Stimulated activated CD4-positive, alpha-beta T cell treated with anti-CD3 and anti-CD28 coated beads, Interleukin-12 subunit alpha, Interleukin-12 subunit beta, amount 100 ng/mL, for 4 hours (primary cell): ENCODE measurements at places on chromosomes 11 and 22.

GRCh38 chr22:31302537-31302936 is 10.2 kb upstream of the PIK3IP1 start:
- DNase-seq, result no peak

DNA sequence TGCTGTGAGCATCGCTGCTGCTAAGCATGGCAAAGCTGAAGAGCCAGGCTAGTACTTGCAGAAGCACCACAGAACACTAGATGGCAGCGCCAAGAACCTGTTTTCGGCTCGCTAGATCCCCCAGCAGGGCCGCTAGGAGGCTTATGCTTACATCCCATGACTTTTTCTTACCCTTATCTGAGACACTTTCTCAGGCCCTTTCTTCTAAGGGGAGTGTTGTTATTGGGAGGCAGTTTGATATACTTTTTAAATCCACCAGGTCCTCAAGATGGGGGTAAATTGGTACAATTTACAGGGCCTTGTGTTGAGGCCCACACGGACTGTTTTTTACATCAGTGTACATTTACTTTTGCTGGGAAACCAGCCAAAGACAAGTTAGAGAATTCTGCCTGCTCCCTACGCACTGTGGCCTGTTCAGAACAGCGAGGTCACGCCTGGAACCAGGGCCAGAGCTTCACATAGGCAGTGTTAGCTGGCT is 4.0 kb downstream of the TRIM6 start:
- peak; percentile 43 for DNase-seq

- DNase-seq, result no peak
Measured at GRCh38 chr22:35973388-35973787, 55.2 kb downstream of the RBFOX2 start.

GRCh38 chr22:22576244-22576988 is 17.4 kb upstream of the PRAME start:
- peak; percentile 28 for DNase-seq

DNA sequence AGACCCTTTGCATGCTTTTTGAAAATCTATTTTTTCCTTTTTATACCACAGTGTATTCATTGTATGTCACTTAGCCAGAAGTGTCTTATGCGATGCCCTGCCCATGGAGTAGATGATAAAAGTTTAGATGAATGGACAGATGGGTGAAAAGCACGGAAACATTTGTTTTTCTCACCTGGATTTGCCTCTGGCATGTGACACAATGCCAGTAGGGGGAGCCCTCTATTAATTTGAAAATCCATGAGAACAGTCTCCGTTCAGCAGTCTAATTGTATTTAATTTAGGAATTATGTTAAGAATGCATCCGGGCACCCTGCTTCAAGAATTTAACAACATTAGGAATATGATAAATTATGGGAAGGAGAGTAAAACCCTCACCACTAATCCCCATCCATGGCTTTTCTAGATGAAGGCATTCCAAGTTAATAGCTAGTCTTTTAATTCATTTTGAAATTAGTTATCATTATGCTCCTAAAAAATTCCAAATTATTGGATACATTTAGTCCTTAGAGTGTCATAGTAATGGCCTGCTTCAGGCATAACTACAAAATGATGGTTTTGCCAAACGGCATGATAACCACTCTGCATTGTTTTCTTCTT is 55.3 kb upstream of the ALKBH3 start:
- no peak for DNase-seq

- DNase-seq, result no peak
Measured at GRCh38 chr22:16781764-16782329, 43.4 kb downstream of the XKR3 start.

- DNase-seq, result no peak
Measured at GRCh38 chr22:48079505-48080290, 1317.2 kb downstream of the TBC1D22A start.

DNA sequence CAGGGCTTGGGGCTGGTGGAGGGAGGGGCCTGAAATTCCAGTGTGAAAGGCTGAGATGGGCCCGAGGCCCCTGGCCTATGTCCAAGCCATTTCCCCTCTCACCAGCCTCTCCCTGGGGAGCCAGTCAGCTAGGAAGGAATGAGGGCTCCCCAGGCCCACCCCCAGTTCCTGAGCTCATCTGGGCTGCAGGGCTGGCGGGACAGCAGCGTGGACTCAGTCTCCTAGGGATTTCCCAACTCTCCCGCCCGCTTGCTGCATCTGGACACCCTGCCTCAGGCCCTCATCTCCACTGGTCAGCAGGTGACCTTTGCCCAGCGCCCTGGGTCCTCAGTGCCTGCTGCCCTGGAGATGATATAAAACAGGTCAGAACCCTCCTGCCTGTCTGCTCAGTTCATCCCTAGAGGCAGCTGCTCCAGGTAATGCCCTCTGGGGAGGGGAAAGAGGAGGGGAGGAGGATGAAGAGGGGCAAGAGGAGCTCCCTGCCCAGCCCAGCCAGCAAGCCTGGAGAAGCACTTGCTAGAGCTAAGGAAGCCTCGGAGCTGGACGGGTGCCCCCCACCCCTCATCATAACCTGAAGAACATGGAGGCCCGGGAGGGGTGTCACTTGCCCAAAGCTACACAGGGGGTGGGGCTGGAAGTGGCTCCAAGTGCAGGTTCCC is at the start of gene APOC3:
APOC3 (plus strand) TSS at position 383 of the 659 bp plus-strand sequence. CDS start 676 bp downstream, outside the sequence.
- DNase-seq, result no peak

- DNase-seq, result no peak
Measured at GRCh38 chr11:100874203-100874602, 187.1 kb downstream of the ARHGAP42 start.

GRCh38 chr11:28140689-28141455 is 32.7 kb downstream of the METTL15 start:
- no peak for DNase-seq

DNA sequence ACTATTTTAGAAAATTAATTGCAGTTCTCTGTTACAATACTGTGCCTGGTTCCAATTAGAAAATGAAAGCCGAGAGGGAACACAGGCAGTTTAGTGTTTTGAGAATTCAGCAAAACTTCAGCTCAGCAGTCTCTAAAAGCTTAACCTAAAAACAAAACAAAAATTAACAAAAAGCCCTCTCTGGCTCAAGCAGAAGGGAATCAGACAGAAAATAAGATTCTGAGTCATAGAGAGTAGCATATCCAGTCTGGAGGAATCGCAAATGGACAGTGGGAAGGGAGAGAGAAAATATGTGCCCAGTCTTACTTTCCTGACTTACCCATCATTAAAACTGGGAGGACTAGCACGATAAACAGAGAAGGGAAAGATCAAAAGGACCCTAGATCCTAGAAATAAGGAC is 38.1 kb upstream of the CHRM4 start:
- no peak for DNase-seq

- no peak for DNase-seq
Measured at GRCh38 chr11:68581439-68581838, 102.9 kb upstream of the GAL start.

GRCh38 chr11:62555464-62556107 is 9.0 kb upstream of the AHNAK start:
- no peak for DNase-seq

DNA sequence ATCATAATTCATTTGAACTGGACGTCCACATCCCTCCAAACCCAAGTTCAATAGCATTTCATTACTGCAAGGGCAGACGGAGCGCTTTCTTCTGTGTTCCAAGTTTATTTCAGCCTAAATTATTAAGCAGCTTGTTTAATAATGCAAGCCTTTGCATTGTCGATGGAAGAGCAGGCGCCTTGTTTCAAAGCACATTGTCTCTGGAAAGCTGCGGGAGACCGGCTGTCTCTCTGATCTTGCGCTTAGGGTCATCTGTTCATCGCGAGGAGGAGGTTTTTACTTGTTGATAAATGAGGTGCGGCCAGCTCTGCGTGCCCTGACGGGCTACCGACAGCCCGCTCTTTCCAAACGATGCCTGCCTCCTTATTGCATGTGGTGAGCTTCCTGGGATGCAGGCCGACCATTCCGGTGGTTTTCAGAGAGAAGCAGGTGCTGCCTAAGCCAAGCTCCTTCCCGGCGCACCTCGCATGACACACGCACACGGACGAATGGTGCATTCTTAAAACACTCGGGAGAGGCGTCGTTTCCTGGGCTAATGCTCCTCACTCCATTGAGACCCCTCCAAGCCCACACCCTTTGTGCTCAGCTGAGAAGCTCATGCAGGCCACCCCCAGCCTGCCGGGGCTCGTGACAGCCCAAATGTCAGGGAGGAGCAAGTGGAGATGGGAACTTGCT is 456.9 kb downstream of the BRD1 start:
- no peak for DNase-seq

GRCh38 chr11:70838198-70838597 is 414.2 kb downstream of the SHANK2 start:
- no peak for DNase-seq

- DNase-seq, result peak; percentile 9
Measured at GRCh38 chr22:28443526-28443876, 236.1 kb downstream of the TTC28 start.

GRCh38 chr11:25562417-25562816 is 769.5 kb upstream of the ANO3 start:
- DNase-seq, result no peak

- no peak for DNase-seq
Measured at GRCh38 chr11:85821636-85822035, 10.7 kb upstream of the SYTL2 start.

- no peak for DNase-seq
Measured at GRCh38 chr11:17273211-17273610, 3.3 kb upstream of the NUCB2 start.

DNA sequence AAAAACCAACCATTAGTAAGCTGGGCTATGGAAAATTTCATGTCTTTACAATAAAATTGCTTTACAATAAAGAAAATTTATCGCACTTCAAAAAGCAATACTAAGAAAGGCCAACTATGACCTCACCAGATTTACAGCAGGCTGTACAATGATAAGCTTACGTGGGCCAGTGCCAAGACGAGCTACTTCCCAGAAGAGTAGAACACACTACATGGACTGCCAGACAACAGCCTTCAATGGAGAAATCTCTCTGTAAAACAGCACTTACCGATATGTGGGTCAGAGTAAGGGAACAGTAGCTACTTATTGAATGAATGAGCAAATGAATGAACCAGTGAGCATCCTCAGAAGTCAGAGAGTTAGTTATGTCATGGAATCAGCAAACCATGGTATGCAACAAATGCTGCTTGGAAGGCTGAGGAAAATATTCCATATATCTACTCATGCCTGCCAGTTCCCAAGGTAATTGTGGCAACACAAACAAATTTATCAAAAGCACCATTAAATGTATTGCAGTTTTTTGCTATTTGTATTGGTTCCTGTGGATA is 74.4 kb downstream of the SLC36A4 start:
- no peak for DNase-seq

DNA sequence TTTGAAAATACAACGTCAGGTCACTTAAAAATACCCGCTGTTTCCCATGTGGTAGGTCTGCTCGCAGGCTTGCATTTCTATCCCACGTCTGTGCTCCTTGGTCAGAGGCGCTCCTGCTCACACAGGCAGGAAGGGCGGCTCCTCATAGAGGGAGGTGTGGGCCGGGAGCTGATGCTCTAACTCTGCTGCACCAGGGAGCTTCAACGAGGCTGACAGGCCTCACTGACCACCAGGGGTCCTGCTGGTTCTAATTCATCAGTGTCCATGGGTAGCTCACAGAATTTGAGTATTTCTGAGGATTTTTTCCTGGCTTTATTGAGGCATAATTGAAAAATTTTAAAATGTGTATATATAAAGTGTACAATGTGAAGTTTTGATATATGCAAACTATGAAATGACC is 68.5 kb downstream of the PIWIL3 start:
- DNase-seq, result no peak

DNA sequence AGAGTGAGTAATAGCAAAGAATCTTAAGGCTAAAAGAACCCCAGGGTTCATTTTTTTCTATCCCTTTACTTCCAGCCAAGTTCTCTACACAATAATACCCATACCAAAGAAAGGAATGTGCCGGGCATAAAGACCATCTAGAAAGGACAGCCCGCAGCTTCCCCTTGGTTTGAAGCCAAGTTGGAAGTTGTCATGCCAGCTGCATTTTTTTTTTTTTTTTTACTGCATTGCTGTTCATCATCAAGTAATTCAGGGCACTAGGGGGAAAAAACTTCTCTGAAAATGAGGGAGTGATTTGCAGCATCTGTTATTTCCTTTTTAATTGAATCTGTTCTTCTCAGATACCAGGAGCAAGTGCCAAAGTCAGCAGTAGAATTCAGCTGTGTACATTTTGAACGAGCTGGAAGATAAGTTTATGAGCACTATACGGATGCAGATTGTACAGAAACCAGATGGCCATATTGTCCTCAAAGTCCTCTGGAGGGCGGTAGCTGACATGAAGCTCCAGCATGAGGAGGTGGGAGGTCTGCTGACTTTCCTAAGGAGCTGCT is 56.4 kb downstream of the UBASH3B start:
- no peak for DNase-seq

DNA sequence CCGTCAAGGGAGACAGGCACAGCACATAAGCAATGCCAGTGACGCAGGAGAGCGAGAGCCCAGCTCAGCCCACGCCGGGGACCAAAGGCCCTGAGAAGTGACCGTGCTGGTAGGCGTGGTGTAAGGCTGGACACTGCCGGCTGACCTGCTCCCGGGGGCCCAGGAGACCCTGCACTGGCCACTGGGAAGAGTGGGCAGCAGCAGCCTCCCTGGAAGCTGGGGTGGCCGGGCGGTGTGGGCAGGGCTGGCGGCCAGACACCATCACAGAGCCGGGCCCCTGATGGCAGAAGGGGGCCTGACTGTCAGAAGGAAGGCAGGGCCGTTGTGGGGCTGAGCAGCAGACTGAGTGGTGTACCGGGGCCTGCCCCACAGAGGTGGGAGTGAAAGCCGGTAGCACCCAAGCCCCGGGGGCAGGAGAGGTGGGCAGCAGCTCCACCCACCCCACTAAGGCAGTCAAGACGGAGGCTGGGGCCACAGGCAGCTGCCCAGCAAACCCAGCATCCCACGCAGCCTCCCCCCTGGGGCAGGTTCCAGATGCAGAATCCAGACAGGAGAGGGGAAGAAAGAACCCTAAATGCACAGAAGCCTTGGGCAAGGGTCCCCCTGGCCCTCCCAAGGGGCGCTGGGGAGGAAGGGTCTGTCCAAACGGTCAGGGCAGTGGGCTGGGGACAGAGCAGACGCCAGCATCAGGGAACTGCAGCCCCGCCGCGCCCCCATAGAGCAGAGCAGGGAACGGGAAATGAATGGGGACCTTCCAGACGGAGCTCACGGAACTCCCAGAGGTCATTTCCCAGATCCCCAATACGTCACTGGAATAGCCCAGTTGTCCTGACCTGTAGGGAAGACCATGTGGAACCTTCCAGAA is 205.2 kb downstream of the BRD1 start:
- no peak for DNase-seq
